ENCODE measurements at places on chromosomes 2 and 18.
A peak's percentile ranks its signal among the peaks of the same experiment; 100 is the strongest.

- DNase-seq = no peak
Observed at GRCh38 chr2:218027426-218028188, 24.8 kb upstream of the TNS1 start.

GRCh38 chr18:61545281-61546245, 212.3 kb downstream of the CDH20 start:
- no peak for DNase-seq

- peak; percentile 76 for DNase-seq
Observed at GRCh38 chr2:45009928-45010701, 863 bp upstream of the SIX2 start.

GRCh38 chr2:69572641-69573040, 70.9 kb downstream of the AAK1 start:
- no peak for DNase-seq

DNA sequence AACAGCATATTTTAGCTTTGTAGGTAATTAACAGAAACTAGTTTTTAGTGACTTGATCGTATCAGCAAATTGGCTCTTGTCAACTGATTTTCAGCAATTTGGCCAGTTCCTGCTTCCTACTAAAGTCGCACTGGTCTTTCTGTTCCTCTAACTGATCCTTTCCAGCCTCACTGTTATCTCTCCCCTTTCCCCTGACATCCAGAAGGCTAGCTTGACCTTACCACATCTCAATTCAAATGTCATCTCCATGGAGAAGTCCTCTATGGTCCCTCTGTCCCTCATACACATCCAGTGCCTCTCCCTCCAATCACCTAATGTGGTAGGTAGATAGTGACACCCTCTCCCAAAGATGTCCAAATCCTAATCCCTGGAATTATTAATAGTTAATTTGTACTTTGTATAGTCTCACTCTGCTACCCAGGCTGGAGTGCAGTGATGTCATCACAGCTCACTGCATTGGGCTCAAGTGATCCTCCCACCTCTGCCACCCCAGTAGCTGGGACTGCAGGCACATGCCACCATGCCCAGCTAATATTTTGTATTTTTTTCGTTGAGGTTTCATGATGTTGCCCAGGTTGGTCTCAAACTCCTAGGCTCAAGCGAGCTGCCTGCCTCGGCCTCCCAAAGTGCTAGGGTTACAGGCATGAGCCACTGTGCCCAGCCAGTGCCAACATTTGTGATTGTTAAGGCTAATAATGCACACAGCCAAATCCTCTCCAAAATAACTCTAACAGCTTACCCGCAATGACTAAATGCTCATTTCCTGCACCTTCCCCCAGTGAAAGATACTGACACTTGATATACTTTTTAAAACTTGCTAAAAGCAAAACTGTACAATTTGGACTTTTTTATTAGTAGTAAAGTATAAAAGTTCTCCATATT, 16.9 kb downstream of the PSTPIP2 start:
- DNase-seq = no peak

GRCh38 chr2:135954020-135954601, 31.3 kb downstream of the DARS1 start:
- DNase-seq = no peak

DNA sequence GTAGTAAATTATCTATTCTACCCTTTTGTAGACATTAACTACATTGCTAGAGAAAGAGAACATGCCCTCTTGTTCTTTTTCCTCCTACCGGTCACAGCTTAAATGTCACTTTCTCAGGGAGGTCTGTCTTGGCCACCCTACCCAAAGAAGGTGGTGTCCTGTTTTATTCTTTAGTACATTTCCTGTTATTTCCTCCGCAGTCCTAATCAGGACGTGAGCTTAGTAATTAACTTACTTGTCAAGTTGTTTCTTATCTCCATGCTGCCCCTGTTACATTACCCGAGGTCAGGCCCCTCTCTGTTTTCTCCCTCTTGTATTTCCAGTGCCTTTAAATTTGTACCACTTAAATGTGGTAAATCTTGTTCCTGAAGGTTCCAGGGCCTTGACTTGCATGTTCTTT, 73.7 kb upstream of the RMDN2 start:
- no peak for DNase-seq

DNA sequence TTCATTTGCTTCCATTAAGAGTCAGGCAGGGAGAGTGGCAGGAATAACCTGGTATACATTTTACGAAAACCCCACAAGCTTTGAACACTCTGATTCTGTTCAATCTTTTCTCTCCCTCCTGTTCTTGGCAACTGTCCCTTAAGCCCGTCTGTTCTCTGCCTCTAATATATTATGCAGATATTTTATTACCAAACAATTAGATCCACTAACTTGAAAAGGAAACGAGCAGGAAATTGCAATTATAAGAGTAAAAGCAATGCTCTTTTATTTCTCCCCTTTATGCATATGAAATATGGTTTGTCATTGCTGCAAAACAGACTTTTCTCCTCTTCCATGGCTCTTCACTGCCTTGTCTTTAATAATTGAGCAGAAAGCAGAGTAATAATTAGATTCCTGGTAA, 149.1 kb upstream of the CELF4 start:
- no peak for DNase-seq

DNA sequence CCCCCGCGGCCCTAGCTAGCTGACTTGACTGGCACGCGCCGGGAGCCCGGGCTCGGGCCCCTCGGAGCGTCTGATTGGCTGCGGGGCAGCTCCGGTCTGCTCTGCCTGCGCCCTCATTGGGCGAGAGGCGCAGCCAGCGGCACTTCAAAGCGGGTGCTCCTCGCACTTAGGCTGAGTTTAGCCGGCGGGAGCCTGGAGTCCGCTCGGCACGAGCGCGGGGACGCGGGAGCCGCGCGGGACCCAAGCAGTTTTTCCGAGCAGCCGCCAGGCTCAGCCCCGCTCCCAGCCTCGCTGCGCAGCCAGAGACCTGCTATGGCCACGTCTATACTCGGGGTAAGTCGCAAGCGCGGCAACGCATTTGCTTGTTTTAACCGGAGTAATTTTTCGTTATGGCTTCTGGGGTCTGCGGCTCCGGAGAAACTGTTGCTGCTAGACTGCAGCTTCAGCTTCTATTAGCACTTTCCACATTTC, at the start of gene SP9:
Gene SP9, plus strand, starts transcription at position 174 of the 471 bp plus-strand sequence. Its CDS starts 139 bp downstream, at position 313.
- DNase-seq = no peak

GRCh38 chr18:77071711-77072292, 60.8 kb downstream of the MBP start:
- DNase-seq = peak; percentile 79

DNA sequence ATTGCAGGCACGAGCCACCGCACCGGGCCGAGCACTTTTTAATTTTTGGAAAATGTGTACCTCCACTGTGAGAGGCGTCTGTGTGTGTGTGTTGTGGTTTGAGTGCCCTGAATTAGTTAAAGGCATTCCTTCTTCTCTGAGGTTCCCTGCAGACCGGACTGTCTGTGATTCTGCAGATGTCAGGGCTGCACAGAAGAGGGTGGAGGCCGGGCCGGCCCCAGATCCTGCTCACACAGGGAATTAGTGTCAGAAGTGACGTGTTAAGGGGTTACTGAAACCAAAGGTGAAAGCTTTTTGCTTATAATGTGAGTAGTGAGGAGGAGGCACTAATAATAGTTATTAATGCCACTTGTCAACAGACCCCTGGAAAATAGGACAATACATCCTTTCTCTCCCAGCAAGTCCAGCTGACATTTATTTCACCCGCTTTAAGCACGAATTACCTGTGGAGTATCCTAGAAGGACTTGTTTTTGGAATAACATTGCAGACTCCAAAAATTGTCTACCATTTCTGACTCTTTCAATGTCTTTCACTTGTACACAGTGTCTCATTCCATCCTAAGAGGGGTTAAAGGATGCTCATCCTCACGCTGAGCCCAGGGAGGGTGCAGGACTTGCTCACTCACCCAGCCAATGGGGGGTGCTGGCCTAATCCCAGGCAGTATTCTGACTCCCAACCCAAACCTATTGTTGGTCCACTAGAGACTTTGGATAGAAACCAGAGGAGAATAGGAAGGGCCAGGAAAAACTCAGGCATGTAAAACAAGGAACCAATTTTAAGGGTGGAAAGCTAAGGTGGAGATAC, 16.2 kb downstream of the ARHGAP25 start:
- DNase-seq = no peak

GRCh38 chr2:4866198-4866597, 826.0 kb upstream of the SOX11 start:
- DNase-seq = no peak

- DNase-seq = no peak
Observed at GRCh38 chr2:228067309-228067708, 114.2 kb downstream of the SPHKAP start.

- DNase-seq = no peak
Observed at GRCh38 chr2:232587512-232587911, 37.0 kb downstream of the EIF4E2 start.

- no peak for DNase-seq
Observed at GRCh38 chr18:75264195-75264594, 53.6 kb downstream of the TSHZ1 start.

DNA sequence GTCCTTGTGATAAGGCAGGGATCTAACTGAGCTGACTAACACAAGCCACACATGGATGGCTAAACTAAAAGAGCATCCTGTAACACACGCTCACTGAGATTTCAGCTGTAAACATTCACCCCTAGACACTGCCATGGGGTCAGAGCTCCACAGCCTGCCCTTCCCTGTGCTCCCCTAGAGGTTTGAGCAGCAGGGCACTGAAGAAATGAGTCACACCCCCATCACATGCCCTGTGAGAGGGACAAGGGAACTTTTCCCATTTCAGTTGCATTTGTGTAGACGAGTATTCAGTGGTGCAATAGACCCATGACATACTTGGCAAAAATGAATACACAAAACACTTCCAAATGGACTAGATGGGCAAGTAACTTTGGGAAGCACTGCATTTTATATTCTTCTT, 402.4 kb upstream of the LRRTM1 start:
- DNase-seq = peak; percentile 24

DNA sequence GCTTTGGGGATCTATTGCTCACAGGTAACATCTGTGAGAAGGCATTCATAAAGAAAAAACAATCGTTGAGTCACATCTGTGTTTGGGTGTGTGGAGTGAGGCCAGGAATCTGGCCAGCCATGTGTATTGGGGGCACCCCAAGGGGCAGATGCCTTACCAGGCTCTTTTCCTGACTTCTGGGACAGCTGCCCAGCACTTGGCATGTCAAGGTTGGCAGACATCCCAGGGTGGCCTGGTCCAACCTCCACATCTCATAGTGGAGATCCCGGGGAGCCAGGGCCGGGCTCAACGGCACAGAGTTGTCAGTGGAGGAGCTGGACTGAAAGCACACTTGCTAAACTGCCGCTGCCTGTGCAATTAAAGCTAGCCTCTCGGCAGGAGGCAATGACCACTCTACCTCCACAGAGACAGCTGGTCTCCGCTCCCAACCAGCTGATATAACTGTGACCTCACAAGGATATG, 75.3 kb upstream of the MGAT4A start:
- DNase-seq = peak; percentile 57

- DNase-seq = peak; percentile 90
Observed at GRCh38 chr2:160666154-160667060, 172.8 kb upstream of the RBMS1 start.

GRCh38 chr18:79805211-79805887, 7.6 kb downstream of the KCNG2 start:
- no peak for DNase-seq

DNA sequence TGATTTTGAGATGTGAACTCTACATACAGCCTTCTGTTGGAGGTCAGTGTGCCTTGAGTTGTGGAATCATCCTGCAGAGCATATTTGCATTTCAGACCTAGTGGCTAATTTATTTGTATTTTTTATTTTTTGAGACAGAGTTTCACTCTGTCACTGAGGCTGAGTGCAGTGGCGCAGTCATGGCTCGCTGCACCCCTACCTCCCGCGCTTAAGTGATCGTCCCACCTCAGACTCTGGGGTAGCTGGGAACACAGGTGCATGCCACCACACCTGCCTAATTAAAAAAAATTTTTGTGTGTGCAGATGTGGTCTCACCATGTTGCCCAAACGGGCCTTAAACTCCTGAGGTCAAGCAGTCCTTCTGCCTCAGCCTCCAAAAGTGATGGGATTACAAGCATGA, 104.4 kb downstream of the ASXL3 start:
- DNase-seq = no peak

DNA sequence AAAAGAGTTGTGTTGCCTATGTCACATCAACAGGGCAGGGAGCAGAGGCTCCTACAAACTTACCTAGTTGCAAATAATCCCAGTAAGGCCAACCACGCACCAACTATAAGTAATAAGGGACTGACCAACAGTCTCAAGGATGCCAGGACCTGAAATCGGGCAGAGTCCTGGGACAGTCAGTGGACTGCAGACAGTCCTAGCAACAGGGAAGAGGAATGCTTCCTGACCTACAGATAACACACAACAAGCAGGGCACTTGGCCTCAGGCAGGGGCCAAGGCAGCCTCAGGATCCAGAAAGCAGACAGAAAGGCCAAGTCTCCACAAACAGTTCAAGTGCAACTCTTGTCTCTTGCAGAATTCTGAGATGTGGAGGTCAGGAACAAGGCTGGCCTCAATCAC, 56.2 kb downstream of the GALNT14 start:
- DNase-seq = no peak

GRCh38 chr18:48919547-48919946, 31.2 kb downstream of the SMAD7 start:
- no peak for DNase-seq

GRCh38 chr18:76338619-76339245, 156.3 kb downstream of the ZNF516 start:
- no peak for DNase-seq

GRCh38 chr2:203567691-203568090, 32.6 kb upstream of the RAPH1 start:
- no peak for DNase-seq

DNA sequence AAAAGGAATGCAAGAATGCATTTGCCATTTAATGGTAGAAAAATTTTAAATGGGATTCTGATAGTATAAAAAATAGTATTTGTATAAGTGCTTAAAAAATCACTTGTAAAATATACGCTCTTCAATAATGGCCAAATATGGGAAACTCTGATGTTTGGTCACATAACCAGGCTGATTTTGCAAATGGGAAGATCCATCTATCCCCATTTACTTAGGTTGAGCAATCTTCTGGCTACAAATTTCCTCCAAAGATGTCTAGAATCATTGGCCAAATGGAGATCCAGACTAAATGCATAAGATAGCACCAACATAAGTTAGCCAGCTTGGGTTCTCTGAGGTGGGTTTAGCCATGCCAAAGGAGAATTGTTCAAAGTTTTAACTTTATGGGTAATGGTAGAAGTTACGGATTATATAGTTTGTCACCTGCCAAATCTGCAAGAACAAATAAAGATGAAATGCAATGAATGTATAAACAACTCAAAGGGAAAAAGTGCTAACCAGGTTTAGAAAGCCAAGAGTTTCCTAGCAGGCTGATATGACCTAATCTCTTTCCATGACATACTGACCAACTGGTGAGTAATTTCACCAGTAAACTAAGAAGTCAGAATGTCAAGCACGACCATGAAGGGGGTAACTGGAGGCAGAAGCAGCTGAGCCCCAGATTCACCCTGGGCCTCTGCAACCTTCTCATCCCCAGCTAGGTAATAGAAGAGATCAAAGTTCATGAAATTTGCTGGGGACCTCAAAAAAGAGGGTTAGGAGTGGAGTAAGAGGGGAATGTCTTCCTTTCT, 10.0 kb downstream of the RHOB start:
- DNase-seq = no peak

GRCh38 chr18:48878471-48878870, 72.3 kb downstream of the SMAD7 start:
- DNase-seq = no peak

- DNase-seq = no peak
Observed at GRCh38 chr2:122927197-122927596, 1097.9 kb upstream of the CNTNAP5 start.

GRCh38 chr2:21282515-21282898, 158.7 kb downstream of the TDRD15 start:
- DNase-seq = no peak
